ENCODE measurements at places on chromosomes 1 and 21.
A peak's percentile ranks its signal among the peaks of the same experiment; 100 is the strongest.

DNA sequence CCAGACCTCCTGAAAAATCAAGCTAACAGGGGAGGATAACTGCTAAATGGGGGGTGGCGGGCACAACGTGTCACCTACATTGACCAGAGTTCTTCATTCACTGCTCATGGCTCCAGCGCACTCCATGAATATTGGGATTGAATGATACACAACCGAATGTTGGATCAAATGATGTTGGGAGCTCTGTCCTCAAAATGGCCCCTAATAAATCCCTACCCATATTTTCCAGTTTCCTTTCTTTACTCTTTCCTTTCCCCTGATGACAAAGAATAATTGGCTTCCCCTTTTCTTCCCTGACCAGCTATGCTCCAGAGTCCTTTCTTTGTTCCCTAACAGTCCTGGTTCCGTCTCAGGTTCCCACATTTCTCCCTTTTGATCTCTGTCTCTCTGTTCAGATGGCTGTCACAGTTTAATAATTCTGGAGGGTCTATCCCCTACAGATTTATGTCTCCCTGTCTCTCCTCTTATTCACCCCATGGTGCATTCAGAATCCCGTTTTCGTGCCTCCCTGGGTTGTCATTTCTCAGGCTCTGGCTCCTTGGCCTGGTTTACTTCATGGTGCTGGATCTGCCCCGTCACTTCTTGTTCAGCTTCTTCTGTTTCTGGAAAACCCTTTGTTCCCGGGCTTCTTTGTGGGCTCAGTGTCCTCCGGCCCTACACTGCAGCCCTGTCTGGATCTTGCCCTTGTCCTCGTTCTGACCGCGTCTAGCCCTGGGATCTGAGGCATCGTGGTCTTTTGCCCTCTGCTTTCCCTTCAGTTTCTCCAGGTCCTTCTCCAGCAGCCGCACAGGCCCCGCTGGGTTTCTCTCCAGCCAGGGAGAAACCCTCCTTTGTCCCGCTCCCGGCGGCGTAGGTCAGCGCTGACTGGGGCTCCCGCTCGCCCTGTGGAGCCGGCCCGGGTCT lies 78.3 kb downstream of the NDUFS5 start:
- peak overlapping the region; percentile 59 for H3K4me3 ChIP-seq
- H3K27ac ChIP-seq: no peak overlapping the region
- H3K4me1 ChIP-seq: peaks cover 19% of the 10 kb centered on the region
- H3K36me3 ChIP-seq: no peaks in the 10 kb centered on the region

DNA sequence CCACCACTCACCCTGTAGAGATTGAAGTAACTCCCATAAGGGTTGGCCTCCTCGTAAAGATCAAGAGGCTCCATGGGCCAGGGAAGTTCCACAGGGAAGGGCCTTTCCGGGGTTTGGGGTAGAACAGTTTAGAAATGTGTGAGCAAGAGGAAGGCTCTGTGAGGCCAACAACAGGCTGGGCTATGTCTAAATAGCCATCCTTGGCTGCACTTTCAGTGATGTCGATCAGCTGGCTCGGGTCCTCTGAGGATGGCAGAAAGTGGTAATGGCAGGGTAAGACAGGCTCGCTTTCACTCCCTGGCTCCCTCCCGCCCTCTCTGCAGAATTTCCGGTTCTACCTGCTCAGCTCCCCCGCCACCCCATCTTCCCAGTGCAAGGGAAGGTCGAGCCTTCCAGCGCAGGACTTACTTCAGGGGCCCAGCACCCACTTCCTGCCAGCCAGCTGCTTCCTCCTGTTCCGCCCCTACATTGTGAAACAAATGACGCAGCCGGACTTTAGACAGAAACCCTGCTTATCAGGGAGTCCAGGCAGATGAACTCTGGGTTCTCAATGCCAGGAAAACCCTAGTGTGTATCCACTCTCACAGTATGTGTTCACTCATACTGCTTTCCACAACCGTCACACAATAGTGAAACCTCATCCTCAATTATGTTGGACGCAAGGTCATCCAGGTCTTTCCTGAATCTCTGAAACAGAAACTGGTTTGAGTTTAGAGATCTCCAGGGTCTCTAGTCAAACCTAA lies 7.3 kb downstream of the F11R start:
- H3K27me3 ChIP-seq: no peaks in the 10 kb centered on the region
- no peaks in the 10 kb centered on the region for H3K36me3 ChIP-seq
- H3K27ac ChIP-seq: peak overlapping the region; percentile 58
- H3K4me3 ChIP-seq: peak overlapping the region; percentile 14
- peaks cover 37% of the 10 kb centered on the region for H3K4me1 ChIP-seq
- peak; percentile 66 for DNase-seq

DNA sequence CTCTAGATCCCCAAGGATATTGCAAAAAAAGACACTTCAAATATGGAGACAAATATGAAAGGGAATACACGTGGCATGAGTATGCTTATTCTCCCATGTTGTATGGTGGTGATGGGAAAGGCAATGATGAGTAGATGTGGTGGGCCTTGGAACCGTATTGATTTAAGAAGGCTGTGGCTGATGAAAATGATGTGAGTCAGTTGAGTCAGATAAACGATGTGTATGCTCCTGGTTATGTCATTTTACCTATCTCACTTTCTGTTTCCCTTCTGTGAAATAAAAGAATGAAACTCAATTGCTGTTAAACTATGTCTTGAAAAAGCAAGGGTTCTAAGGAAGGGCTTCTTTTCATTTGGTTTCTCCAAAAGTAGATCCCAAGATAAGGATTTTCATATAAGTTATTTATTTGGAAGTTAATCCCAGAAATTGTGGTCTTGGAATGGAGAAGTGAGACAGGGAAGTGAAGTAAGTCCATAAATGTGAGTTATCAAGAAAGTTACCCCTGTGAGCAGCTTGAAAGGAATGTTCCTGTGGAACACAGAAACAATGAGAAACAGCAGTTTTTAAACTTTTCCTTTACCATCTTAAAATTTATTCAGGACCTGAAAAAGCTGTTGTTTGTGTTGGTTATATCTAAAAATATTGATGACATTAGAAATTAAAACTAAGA lies 292.0 kb downstream of the DUSP10 start:
- no peaks in the 10 kb centered on the region for H3K4me1 ChIP-seq
- H3K27me3 ChIP-seq: no peaks in the 10 kb centered on the region
- no peaks in the 10 kb centered on the region for H3K36me3 ChIP-seq
- no peak for DNase-seq
- no peak overlapping the region for H3K27ac ChIP-seq

- no peaks in the 10 kb centered on the region for H3K27me3 ChIP-seq
- no peaks in the 10 kb centered on the region for H3K4me1 ChIP-seq
- H3K27ac ChIP-seq: no peak overlapping the region
Measured at GRCh38 chr1:20616847-20617487, 16.3 kb upstream of the PINK1 start.

GRCh38 chr21:17590430-17590829 lies 22.3 kb downstream of the BTG3 start:
- no peaks in the 10 kb centered on the region for H3K4me1 ChIP-seq
- H3K27me3 ChIP-seq: no peaks in the 10 kb centered on the region
- DNase-seq: no peak
- H3K27ac ChIP-seq: no peak overlapping the region

GRCh38 chr1:201100169-201100930 lies 11.9 kb downstream of the CACNA1S start:
- no peaks in the 10 kb centered on the region for H3K27me3 ChIP-seq
- DNase-seq: no peak
